Activated naive CD8-positive, alpha-beta T cell treated with anti-CD3 and anti-CD28 coated beads, Interleukin-2, amount 10 ng/mL, durations not matched to agents 7 days and 5 days (primary cell): ENCODE measurements at places on chromosomes 3 and 15. TPM values are rescaled to one million over a fixed set of nuclear protein-coding genes. Genes with fewer than 3 reads are reported as not detected.

GRCh38 chr3:45596290-45596791, 1.8 kb downstream of the LIMD1 start:
- peak overlapping the region; percentile 82 for H3K4me3 ChIP-seq
- no peaks in the 10 kb centered on the region for H3K27me3 ChIP-seq
- no peak for DNase-seq
- H3K27ac ChIP-seq: peak overlapping the region; percentile 44

The COL6A5 gene
- not detected for total RNA-seq

GRCh38 chr3:143002727-143003126, 1.4 kb downstream of the U2SURP start:
- H3K27me3 ChIP-seq: no peaks in the 10 kb centered on the region
- peak overlapping the region; percentile 99 for H3K27ac ChIP-seq
- H3K4me1 ChIP-seq: peaks cover 27% of the 10 kb centered on the region
- H3K4me3 ChIP-seq: peak overlapping the region; percentile 91
- peaks cover 3% of the 10 kb centered on the region for H3K36me3 ChIP-seq

DNA sequence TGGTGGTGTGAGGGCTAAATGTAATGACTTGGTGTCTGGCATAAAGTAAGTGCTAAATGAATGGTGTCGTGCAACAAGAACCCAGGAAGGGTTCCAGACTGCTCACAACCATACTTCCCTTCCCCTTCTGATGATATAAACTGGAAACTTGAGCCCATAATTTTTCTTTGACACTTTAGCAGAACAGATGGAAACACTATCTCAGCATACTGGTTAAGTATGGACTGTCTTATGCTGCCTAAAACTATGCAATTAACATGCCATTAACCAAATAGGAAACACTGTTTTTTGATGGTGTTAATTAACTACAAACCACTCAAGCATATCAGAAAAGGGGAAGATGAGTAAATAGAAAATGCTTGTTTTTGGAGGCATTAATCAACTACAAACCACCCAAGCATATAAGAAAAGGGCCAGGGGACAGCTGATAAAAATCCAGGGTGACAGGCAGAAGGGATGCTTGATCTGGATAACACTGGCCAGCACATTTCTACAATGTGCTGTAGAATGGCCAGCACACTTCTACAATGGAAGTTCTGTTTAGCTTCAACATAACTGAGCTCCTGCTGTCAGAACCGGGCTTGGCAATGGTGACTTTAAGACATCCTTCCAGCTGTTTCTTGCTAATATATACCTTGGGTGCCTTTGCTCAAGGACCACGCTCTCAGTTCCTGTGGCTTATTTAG, 85.5 kb upstream of the FAM3D start:
- no peaks in the 10 kb centered on the region for H3K27me3 ChIP-seq
- H3K36me3 ChIP-seq: no peaks in the 10 kb centered on the region
- no peak overlapping the region for H3K27ac ChIP-seq
- no peak for DNase-seq
- no peaks in the 10 kb centered on the region for H3K4me1 ChIP-seq

The SLITRK3 gene
- total RNA-seq: not detected

DNA sequence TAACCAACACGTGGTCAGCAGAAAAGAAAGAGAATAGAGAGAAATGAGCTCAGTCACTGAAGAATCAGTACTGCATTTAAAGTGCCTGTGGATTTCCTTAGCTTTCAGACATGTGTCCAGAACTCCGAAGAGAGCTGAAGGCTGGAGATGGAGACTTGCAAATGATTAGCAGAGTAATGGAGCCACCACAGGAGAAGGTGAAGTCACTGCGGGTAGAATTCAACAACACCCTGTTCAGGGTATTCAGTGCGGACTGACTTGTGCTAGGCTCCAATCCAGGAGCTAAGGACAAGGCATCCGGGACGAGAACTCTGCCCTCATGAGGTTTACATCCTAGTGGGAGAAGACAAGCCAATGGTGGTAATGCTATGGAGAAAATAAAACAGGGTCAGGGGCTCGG, 4.2 kb downstream of the EIF4E3 start:
- peaks cover 28% of the 10 kb centered on the region for H3K36me3 ChIP-seq
- peaks cover 64% of the 10 kb centered on the region for H3K4me1 ChIP-seq
- H3K27ac ChIP-seq: peak overlapping the region; percentile 98
- H3K27me3 ChIP-seq: no peaks in the 10 kb centered on the region
- DNase-seq: no peak
